ENCODE measurements at places on chromosomes 11 and 22. TPM values are rescaled to one million over a fixed set of nuclear protein-coding genes. Genes with fewer than 3 reads are reported as not detected.

The ZC3H12C gene
- 9.7 TPM for total RNA-seq

The NAALADL1 gene
- 24.7 TPM for total RNA-seq

The MMP13 gene
- not detected for total RNA-seq

The HYLS1 gene
- 6.1 TPM for total RNA-seq

The EP300 gene
- total RNA-seq: 35.2 TPM

The DEPDC7 gene
- total RNA-seq: 6.6 TPM

The FEN1 gene
- 16.0 TPM for total RNA-seq

The OR4D5 gene
- total RNA-seq: not detected

The DDI1 gene
- total RNA-seq: not detected

The MPEG1 gene
- not detected for total RNA-seq

The MAML2 gene
- 7.4 TPM for total RNA-seq

The GGTLC3 gene
- not detected for total RNA-seq

The DDTL gene
- 0.87 TPM for total RNA-seq

The PIH1D2 gene
- 2.2 TPM for total RNA-seq

The XKR3 gene
- not detected for total RNA-seq

The FOSL1 gene
- 63.9 TPM for total RNA-seq

The USP2 gene
- total RNA-seq: 1.00 TPM

The FBLN1 gene
- 94.1 TPM for total RNA-seq

The PNPLA3 gene
- total RNA-seq: 3.5 TPM

The NXPE2 gene
- total RNA-seq: under 0.01 TPM

The RCOR2 gene
- total RNA-seq: 2.0 TPM

The KRTAP5-1 gene
- total RNA-seq: not detected

The C22orf15 gene
- total RNA-seq: 0.77 TPM

The APOL4 gene
- 0.12 TPM for total RNA-seq

The OR52N4 gene
- total RNA-seq: not detected

The LMO2 gene
- not detected for total RNA-seq

The MAPK8IP2 gene
- total RNA-seq: 0.37 TPM

The OOSP2 gene
- total RNA-seq: not detected

The SCN2B gene
- total RNA-seq: not detected

The ADM gene
- 187 TPM for total RNA-seq

The RGL4 gene
- total RNA-seq: not detected

The MS4A6A gene
- not detected for total RNA-seq
